ENCODE measurements at places on chromosomes 1 and 21.

- peak; percentile 86 for DNase-seq
Measured at GRCh38 chr1:230753586-230754251, 6.5 kb downstream of the CAPN9 start.

- DNase-seq, result peak; percentile 52
Measured at GRCh38 chr1:172429331-172430127, 9.0 kb downstream of the C1orf105 start.

GRCh38 chr1:46652321-46653100 is 15.7 kb downstream of the ATPAF1 start:
- no peak for DNase-seq

- no peak for DNase-seq
Measured at GRCh38 chr1:28887835-28888682, 26.3 kb upstream of the EPB41 start.

DNA sequence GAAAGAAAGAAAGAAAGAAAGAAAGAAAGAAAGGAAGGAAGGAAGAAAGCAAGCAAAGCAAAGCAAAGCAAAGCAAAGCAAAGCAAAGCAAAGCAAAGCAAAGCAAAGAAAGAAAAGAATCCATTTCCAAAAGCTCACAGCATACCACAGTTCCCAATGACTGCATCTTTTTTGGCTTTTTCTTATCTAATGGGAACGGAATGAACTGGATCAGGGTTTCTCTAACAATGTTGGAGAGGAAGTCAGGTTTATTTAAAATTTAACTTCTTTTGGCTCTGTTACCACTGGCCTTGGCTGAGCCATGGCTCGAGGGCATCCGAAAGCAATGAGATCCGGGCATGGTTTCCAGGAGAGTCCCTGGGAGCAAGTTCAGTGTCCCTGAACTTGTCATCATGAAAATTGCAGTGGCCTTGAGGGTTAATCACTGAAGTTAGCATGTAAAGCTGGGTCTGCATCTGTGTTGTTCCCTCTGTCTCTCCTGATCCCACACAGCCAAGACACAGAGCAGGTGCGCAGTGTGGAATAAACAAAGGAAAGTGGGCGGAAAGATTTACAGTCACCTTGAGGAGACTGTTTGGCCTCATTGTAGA is 34.6 kb upstream of the CTPS1 start:
- DNase-seq, result no peak

- no peak for DNase-seq
Measured at GRCh38 chr1:43221797-43222196, 48.0 kb upstream of the TMEM125 start.
